ENCODE measurements at places on chromosomes 3 and 15.

DNA sequence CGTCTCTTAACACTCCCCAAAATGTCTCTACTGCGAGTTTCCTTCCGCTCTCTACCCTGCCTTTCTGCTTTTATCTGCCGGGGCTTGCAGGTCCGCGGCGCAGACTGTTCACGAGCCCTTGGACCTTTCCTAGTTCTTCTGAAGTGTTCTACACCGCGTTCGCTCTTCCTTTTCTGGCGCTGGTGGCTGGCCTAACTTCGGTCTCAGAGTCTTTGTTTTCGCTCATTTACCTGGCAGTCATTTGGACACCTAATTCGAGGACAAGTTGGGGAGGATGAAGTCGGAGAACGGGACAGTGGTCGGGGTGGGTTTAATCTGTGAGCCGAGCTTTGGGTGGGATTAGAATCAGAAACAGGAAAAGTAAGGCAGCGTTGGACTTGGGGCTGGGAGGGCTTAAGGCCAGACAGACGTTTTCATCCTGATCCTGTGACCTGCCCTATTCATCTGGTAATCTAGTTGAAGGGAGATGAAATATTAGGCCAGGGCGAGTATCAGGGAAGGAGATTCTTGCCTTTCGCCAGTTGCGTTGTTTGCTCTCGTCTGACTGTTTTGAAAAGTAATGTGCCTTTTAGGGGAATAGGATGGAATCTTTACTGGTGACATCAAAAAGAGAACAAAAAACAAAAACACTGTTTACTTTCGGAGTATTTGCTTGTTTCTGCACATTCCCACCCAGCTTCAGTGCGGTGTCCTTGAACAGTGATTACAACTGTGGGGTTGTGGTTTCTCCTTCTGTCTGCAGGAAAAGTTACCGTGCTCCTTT, 1.8 kb downstream of the DIPK2A start:
- peak; percentile 51 for DNase-seq

DNA sequence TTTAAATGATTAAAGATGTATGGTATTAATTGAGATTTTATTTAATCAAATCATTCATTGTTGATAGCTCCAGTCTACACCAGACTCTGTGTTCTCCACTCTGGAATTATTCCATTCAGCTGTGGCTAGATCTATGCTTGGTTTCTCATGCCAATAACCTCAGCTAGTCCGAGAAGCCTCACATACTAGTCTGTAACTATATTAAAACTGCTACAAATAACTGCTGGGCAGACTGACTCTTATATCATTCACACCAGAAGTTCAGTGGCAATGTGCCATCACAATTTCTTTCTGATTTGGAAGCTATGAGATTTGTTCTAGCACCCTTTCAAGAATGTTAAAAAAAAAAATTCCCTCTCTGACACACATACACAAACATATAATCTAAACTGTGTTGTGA, 947.3 kb downstream of the ROBO1 start:
- no peak for DNase-seq

GRCh38 chr3:50154840-50155490, at the start of gene SEMA3F:
TSS of gene SEMA3F (plus strand) at chr3:50155324. CDS start at chr3:50159623, 4,299 bp downstream.
- peak; percentile 81 for DNase-seq

DNA sequence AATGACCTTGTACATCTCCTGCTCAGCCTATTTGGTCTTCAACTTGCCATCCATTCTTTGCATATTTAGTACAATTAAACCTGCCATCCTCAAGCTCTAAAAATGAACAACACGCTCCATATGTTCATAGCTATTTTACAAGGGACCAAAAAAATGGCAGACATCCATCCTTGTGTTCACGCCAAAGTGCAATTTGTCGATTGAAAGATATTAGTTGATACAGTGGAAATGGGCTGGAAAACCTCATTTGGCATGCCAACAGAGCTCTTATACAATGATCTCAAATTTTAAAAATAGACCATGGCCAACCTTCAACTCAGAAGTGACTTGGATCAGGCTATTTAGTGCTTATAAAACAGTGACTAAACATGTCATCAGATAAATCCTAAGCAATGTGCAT, 413.6 kb upstream of the ARL6 start:
- DNase-seq = no peak

GRCh38 chr3:73379465-73379864, 245.3 kb downstream of the PDZRN3 start:
- no peak for DNase-seq

DNA sequence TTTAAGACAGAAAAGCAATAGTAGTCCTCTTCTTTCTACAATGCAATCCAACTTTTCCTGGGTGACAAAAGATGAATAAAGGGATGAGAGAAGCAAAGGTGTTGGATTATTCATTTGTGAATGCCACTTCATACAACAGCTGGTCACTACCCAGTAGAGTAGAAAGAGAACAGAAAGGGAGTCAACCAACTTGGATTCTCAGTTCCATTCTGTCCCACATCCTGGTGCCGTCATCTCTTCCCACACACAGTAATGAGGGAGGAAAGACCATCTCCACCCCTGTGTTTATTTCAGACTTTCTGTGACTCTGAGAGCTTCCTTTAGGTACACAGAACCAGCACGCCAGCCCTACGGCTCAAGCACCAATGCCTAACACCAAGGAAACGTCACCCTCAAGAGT, 71.0 kb downstream of the FOXP1 start:
- no peak for DNase-seq

DNA sequence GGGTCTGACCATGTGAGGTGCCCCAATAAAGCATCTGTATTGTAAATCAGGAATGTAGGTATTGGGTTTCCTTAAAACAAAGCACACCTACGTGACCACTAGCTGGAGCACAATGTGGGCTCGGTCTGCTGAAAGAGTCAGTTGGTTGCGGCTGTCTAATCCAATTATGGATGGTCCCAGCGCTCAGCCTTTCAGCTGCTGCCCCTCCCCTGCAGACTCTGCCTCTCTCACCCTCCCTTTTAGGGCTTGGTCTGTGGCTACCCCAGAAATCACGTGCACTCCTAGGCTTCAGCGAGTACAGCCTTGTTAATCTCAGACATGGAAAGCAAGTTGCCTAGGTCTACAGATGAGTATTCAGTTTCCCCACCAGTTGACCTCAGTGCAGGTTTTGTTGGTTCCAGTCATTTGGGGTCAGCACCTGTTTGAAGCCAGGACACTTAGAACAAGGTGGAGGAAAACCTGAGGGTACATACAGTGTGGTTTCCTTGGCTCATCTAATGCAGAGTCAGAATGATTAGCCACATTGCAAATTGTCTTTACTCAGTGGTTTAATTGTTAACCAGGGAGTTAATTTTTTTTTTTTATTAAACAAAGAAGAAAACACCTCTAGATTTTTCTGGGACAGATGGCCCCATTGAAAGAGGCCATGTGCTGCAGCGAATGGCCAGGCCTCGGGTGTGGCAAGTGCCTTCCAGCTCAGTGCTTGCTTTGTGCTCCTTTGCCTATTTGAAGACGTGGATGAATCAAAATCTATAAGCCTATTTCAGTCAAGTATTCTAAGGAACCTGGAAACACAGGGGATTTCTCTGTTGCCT, 137.7 kb downstream of the IGF1R start:
- no peak for DNase-seq

- DNase-seq = no peak
These were observed 66.9 kb upstream of the FGF12 start for GRCh38 chr3:192794216-192794615.

GRCh38 chr3:1374471-1374870, 281.6 kb downstream of the CNTN6 start:
- DNase-seq = no peak

DNA sequence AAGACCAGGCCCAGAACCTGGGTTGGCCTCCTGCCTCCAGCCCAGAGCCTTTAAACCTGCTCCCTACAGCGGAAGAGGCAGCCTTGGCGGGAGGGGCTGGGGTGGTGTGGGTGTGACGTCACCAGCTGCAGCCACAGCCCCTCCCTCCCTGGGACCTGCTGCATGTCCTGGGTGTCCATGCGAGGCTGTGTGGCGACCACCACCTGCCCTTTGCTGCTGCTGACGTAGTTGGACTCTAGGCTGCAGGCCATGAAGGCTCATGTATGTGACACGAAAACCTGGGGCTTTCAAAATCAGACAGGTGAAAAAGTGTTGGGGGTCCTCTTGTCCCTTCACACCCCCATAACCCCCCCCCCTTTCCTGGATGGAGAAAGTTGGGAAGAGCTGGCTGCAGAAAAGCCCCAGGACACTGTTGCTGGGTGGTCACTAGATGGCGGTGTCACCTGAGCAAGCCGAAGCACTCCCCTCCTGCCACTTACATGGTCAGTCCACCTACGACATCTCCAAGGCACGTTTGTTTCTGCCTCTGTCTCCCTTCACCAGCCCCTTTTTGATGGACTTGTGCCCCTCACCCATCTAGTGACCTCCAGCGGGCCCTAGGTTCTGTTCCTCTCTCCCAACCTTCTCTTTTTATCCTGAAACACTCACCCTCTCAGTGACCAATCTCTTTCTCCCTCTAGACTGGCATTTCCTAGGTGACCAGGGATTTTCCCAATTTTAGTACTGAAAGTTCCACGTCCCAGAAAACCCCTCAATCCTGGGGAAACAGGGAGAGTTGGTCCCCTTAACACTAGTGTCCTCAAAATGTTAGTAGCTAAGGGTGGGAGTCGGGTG, 35.2 kb downstream of the SLC6A20 start:
- DNase-seq = peak; percentile 84

GRCh38 chr3:9800529-9800928, 7.6 kb downstream of the ARPC4 start:
- peak; percentile 23 for DNase-seq

GRCh38 chr3:48400824-48401433, 28.9 kb downstream of the FBXW12 start:
- peak; percentile 79 for DNase-seq

GRCh38 chr3:98519351-98519750, 3.4 kb downstream of the CLDND1 start:
- no peak for DNase-seq
